ENCODE measurements at places on chromosomes 6 and 20.

- no peak for DNase-seq
These were observed 39.1 kb downstream of the EPB41L2 start for GRCh38 chr6:131023834-131024504.

DNA sequence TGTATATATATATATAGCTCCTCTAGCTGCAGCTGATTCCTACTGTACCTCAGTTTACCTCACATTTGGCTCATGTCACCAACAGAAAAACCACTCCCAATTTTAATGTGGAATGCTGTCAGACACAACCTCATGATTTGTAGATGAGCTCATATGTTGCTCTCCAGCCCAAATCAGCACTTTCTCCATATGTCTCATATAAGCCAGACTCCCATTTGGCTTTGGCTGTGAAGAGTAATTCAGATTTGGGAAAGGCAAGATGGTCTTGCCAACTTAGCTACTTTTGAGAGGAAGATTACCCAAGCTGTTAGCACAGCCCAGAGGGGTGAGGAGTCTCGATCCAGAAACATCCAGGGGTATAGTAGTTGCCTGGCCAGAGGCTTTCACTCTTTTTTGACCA, 342.2 kb upstream of the NT5E start:
- DNase-seq: no peak

DNA sequence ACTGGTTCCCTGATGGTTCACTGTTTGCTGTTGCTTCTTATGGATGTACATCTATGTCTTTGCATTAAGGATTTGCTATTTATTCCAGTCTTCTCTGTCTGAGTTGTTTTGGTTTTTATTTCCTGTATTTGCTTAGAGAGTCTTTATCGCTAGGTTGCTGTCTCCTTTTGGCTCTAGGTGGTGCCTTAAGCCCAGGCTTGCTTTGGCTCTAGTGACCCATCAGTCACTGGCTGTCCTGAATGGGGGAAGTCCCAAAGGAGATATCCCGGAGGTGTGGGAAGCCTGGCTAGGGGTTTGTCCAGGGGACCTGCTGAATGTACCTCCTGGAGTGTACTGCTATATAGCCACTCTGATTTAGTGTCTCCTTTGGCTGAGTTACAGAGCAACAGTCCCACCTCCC, 53.4 kb downstream of the MCHR2 start:
- DNase-seq: no peak

DNA sequence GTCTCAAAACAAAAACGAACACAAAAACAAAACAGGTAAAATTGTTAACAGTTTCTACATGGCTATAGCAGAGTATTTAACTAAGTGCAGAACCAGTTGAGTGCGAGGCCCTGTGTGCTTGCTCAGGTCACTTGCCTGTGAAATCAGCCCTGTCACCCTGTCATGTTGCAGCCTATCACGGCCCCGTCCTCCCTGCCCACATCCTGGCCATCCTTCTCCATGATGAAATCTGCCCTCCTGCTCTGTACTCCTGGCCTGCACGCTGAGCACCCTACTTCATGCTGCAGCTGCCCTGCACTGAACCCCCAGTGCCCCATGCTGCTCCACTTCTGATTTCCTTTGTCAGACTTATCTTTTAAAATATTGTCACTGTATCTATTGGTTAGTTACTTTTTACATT, 62.4 kb downstream of the DTD1 start:
- DNase-seq: no peak

DNA sequence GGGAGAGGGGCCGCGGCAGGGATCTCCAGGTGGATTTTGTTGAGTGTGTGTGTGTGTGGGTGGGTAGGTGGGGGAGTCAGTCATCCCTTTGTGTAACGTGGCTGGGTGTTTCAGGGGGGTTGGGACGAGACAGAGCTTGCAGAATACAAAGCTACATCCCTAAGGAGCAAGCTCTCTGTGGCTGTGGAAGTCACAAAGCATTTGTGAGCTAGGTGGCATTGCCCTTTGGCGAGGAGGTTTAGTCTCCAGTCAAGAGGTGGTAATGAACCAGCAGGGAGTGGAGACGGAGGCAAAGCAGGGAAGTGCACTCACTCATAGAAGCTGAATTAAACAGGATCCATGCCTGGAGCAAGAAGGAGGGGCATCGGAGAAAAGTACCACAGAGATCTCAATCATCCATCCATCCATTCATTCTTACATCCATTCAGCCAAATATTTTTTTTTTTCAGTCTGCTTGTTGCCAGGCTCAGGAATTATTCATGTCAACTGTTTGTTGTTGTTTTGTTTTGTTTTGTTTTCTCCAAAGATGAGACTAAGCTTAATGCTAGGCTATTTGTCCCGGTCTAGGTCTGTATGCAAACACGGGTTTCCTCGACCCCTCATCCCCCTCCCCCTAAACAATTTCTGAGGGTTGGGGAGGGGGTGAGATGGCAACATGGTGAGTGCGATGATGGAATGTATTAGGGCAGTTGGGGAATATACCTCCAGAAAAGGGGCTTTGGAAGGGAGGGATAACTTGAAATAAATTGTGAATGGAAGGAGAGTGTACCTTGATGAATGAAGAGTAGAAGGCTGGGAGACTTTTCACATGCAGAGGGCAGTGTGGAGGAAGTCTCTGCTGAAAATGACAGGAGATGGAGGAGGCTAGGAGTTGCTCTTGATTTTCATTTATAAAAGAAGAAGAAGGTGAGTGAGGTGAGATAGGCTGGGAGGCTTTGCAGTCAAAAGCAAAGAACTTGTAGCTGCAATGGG, 1.0 kb downstream of the HCRTR2 start:
- no peak for DNase-seq

DNA sequence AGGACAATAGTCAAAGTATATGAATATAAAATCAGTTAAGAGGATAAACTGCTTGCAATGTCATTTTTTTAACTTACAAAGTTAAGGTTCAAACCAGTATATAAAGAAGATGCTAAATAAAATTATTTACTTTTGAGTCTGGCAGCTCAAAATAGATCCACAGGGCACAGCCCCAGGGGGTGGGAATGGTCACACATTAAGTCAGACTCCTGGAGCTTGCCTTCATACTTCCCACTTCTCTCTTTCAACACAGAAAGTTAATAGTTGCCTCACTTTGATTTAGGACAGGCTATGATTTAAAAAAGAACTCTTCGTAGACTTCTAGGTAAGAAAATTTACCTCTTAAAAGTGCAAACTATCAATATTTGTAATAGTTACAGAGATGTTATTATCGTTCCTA, 158.3 kb upstream of the RUNX2 start:
- DNase-seq: no peak

GRCh38 chr20:19819149-19819548, 61.1 kb downstream of the RIN2 start:
- no peak for DNase-seq

DNA sequence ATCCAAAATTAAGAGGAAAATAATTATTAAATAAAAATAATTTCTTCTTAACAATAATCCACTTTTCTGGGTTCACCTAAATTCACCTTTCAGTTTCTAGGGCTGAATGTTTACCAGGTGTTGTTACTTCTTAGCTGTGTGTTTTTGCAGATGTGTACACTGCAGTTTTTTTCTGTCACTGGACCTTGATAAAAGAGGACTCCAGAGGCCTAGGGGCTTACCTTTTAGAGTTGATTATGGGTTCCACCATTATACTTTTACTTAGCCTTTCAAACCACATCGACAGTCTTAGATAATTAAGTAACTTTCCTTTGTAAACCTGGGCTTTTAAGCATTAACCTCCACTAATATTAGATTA, 766.5 kb downstream of the BCKDHB start:
- no peak for DNase-seq

- no peak for DNase-seq
These were observed 3.6 kb downstream of the OR10C1 start for GRCh38 chr6:29442719-29443118.

- DNase-seq: no peak
These were observed 16.7 kb upstream of the MYCT1 start for GRCh38 chr6:152680879-152681517.

DNA sequence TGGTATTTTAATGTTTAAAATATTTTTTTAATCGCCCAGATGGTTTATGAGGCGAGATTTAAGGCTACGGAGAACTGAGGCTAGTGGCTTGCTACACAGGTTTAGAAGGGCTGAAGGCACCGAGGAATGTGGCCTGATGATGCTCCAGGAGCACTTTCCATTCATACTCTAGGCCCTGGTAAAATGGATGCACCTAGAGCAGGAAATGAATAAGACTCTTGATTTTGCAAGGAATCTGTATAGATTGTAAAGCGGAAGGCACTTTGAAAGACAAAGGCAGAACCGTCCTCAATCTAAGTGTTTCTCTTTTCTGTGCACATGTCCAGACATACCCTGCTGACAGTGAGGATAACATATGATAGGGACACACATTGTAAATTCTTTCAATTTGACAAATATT, 30.1 kb downstream of the POU3F2 start:
- DNase-seq: no peak

GRCh38 chr6:21972516-21972915, 324.3 kb downstream of the PRL start:
- no peak for DNase-seq

Measured in stimulated activated CD4-positive, alpha-beta T cell treated with anti-CD3 and anti-CD28 coated beads, Interleukin-1b, Interleukin-23, amount 100 ng/mL, for 1 hour (primary cell).